ENCODE measurements at places on chromosomes 6 and 20. TPM values are rescaled to one million over a fixed set of nuclear protein-coding genes. Genes with fewer than 3 reads are reported as not detected.

KCNK17 gene
- not detected for total RNA-seq

PTCHD4 gene
- total RNA-seq: 3.1 TPM

ENPP3 gene
- total RNA-seq: not detected

SLC26A8 gene
- total RNA-seq: not detected

THBS2 gene
- 0.67 TPM for total RNA-seq

PRDM13 gene
- not detected for total RNA-seq

AIF1 gene
- total RNA-seq: not detected

TSPO2 gene
- not detected for total RNA-seq

VNN1 gene
- 0.69 TPM for total RNA-seq

BMP2 gene
- 37.5 TPM for total RNA-seq

CYB5R4 gene
- 14.0 TPM for total RNA-seq

PLG gene
- total RNA-seq: not detected

AVP gene
- not detected for total RNA-seq

GGTLC1 gene
- not detected for total RNA-seq

FAM209B gene
- not detected for total RNA-seq

SALL4 gene
- under 0.01 TPM for total RNA-seq

KIF25 gene
- not detected for total RNA-seq

Measured in mammary microvascular endothelial cell (primary cell).